ENCODE measurements at places on chromosomes 1 and 21.

DNA sequence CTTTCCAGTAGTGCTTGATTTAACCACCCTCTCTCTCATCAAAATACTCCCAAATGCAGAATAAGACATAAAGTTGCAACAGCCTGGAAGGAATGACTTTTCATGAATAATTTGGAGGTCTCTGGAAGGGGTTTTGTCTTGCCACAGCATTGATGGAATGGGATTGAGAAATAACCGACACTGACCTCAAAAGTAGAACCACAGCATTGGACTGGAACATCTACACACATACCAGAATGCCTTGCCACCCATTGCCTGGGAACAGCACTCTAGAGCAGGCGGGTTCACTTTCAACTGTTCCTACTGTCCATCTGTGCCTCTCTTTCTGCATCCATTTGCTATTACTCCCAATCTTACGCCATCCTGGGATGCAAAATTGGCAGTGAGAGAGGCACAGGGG, 149.1 kb upstream of the USP24 start:
- DNase-seq: no peak

GRCh38 chr1:212951126-212951946, 995 bp downstream of the VASH2 start:
- no peak for DNase-seq

DNA sequence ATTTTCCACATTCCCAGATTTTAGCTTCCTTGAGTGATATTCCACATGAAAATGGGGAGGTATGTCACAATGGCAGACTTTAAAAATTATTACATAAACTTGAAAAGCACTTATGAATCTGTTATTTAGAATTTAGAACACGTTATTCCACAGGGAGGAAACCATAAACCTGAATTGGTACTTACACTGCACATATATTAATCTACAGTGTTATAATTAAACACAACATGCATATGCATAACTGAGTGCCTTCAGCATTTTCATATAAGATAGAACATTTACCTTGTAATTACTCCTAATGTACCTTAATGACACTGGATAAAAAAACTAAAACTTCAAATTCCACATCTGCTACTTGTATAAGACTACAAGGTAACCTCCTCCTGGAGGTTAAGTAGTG, 9.8 kb downstream of the ARHGAP29 start:
- no peak for DNase-seq

GRCh38 chr1:202658251-202658759, 51.9 kb downstream of the SYT2 start:
- no peak for DNase-seq

DNA sequence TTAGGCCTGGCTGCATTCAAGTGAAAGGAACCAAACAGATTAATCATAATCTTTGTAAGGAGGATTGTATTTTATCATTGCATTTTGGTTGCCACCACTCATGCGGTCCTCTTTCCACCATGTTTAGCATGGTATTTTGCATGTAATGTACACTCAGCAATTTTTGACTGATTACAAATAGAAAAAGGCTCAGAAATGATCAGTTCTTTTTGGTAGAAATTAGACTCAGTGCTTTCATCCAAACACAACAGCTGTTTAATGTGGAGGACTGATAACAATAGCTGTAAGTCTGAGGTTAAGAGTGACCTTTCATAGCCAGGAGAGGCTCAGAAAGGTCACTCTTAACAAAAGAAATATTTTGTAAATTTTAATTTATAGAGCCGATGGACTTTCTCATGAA, 25.3 kb upstream of the DPH5 start:
- no peak for DNase-seq

- peak; percentile 67 for DNase-seq
Measured at GRCh38 chr1:246689409-246690008, 34.7 kb upstream of the SCCPDH start.

DNA sequence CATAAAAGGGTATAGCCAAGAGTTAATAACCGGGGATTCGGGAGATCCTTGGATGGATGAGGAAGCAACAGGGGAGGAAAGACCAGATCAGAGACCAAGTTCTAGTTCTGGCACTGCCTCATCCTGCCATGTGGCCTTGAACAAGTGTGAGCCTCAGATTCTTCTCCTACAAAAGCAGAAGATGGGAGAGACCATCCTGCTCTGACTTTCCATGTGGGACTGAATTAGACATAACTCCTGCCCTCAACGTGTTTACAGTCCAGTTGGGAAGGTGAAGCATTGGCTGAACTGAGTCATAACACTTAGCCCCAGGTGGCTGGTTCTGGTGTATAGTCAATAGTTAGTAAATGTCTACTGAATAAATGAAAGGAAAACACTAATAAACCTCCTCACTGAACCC, 12.1 kb upstream of the CNR2 start:
- DNase-seq: no peak

GRCh38 chr1:203572134-203572625, 54.5 kb upstream of the ATP2B4 start:
- DNase-seq: peak; percentile 2

GRCh38 chr1:186571771-186572170, 108.5 kb downstream of the PTGS2 start:
- DNase-seq: no peak

GRCh38 chr21:24456358-24456757, 1150.9 kb downstream of the MRPL39 start:
- DNase-seq: no peak

DNA sequence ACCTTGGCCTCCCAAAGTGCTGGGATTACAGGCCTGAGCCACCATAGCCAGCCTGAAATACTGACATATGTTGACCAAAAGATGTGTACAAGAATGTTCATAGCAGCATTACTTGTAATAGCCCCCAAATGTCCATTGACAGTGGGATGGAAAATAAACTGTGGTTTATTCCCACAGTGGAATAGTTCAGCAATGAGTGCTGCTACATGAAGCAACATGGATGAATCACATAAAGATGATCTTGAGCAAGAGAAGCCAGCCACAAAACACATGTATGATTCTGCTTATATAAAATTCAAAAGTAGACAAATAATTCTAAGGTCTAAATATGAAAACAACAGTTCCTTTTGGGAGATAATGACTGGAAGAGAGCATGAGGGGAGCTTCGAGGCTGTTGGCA, 9.1 kb upstream of the CREG1 start:
- no peak for DNase-seq

- no peak for DNase-seq
Measured at GRCh38 chr1:20847611-20848080, 60.5 kb upstream of the HP1BP3 start.

All from activated CD8-positive, alpha-beta T cell treated with anti-CD3 and anti-CD28 coated beads for 36 hours (primary cell).